DND-41 (cell line): ENCODE measurements at places on chromosomes 1 and 21.
A peak's percentile ranks its signal among the peaks of the same experiment; 100 is the strongest.

DNA sequence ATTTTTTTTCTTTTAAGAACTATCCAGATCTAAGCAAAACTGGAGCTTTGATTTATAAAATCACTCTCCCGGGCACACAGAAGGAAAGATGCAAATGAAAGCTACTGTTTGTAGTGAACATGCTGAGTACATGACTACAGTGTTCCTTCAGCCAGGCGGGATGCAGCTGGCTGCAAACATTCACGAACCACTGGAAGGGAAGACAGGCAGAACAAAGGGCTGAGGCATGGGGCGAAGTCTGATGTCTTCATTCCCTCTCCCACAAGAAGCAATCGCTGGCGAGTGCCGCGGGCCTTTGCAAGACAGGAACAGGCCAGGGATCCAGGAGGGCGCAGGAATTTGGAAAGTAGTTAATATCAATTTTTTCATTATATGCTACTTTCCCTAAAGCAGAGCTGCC, 257.9 kb upstream of the AJAP1 start:
- H3K27me3 ChIP-seq, result no peaks in the 10 kb centered on the region
- no peak overlapping the region for H3K27ac ChIP-seq
- DNase-seq, result no peak
- no peaks in the 10 kb centered on the region for H3K36me3 ChIP-seq
- no peak overlapping the region for H3K4me3 ChIP-seq

- H3K27ac ChIP-seq, result no peak overlapping the region
- no peak overlapping the region for H3K4me3 ChIP-seq
- no peak for DNase-seq
Measured at GRCh38 chr1:83548311-83548710, 450.6 kb downstream of the TTLL7 start.

DNA sequence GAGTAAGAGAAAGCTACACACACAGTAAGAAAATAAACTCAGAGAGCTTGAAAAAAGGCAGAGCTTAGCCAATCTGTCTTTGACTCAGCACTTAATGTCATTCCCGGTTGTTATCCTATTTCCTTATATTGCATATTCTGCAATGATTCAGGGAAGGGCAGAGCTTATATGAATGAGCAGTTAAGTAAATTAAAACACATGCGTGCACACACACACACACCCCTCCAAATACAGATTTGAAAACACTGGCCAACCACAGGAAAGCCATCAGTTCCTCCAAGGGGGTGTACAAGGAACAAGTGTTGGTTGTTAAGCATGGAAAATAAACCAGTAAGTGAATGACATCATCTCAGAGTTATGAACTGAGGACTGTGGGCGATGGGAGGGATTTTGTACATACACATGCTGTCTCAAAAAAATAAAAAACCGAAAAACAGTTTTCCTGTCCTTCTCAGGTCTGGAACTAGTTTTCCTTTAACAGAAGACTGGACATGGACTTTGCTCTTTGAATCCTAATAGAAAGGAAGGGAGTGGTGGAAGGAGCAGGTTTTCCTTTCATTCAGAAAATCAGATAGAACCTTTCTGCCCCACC, 1.0 kb downstream of the IQGAP3 start:
- H3K27me3 ChIP-seq, result no peaks in the 10 kb centered on the region
- peaks cover 11% of the 10 kb centered on the region for H3K36me3 ChIP-seq
- H3K4me3 ChIP-seq, result peak overlapping the region; percentile 87
- DNase-seq, result no peak
- H3K27ac ChIP-seq, result peak overlapping the region; percentile 49; the same call in 1 of the 2 replicates
- peaks cover 22% of the 10 kb centered on the region for H3K4me1 ChIP-seq

GRCh38 chr1:224058303-224058702, 55.6 kb upstream of the FBXO28 start:
- no peak for DNase-seq
- H3K27me3 ChIP-seq, result peaks cover 6% of the 10 kb centered on the region
- no peak overlapping the region for H3K27ac ChIP-seq
- no peaks in the 10 kb centered on the region for H3K36me3 ChIP-seq
- H3K4me1 ChIP-seq, result no peaks in the 10 kb centered on the region
- no peak overlapping the region for H3K4me3 ChIP-seq
